ENCODE measurements at places on chromosomes 7 and 10.

DNA sequence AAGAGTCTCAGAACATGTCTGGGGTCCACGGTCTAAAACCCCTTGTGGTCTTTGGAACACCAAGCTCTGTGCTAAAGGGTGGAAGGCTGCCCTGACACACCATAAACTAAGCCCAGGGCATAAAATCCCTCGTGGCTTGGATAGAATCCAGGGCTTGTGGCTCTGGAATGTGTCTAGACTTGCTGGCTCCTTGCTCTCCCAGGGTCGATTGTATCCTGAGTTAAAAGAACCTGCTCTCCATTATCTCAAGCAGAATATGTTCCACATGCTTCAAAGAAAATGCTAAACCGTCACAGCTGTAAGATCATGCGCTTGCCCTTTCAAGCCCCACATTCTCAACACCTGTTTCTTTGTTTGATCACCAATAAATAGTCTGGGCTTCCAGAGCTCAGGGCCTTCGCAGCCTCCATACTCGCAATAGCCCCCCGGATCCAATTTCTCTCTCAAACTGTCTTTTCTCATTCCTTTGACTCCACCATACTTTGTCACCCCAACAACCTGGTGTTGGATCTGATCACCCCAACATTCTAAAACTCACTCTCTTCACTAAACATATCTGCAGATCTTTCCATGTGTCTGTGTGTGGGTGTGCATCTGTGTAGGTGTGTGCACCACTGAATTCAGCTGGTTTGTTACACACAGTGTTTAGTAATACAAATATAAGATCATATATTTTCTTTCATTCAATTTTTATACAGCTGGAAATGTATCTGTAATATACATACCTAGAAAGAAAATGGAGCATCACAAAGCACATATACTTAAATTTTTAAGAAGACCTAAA lies 238.5 kb downstream of the ZMYND11 start:
- no peaks in the 10 kb centered on the region for H3K4me1 ChIP-seq
- H3K36me3 ChIP-seq: no peaks in the 10 kb centered on the region
- H3K27ac ChIP-seq: peak overlapping the region; percentile 11
- no peak overlapping the region for H3K4me3 ChIP-seq
- no peak for DNase-seq

DNA sequence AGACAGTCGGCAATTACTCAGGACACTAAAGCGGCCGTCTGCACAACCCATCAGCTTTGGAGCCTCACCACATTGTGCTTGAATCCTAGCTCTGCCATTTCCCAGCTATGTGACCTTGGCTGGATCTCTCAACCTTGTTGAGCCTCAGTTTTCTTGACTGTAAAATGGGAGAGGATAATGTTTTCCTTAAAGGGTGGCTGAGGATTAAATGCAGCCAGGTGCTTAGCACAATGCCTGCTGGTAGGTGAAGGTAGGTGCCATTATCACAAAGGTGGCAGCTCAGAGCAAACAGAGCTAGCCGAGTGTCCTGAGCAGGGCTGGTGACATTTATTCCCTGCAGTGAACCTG lies 508.5 kb upstream of the ZMIZ1 start:
- no peaks in the 10 kb centered on the region for H3K27me3 ChIP-seq
- no peaks in the 10 kb centered on the region for H3K36me3 ChIP-seq
- no peak for DNase-seq
- no peak overlapping the region for H3K4me3 ChIP-seq
- no peak overlapping the region for H3K27ac ChIP-seq

GRCh38 chr10:47095848-47096612 lies 184.8 kb downstream of the PTPN20 start:
- H3K36me3 ChIP-seq: no peaks in the 10 kb centered on the region
- no peaks in the 10 kb centered on the region for H3K4me1 ChIP-seq
- H3K27me3 ChIP-seq: no peaks in the 10 kb centered on the region

DNA sequence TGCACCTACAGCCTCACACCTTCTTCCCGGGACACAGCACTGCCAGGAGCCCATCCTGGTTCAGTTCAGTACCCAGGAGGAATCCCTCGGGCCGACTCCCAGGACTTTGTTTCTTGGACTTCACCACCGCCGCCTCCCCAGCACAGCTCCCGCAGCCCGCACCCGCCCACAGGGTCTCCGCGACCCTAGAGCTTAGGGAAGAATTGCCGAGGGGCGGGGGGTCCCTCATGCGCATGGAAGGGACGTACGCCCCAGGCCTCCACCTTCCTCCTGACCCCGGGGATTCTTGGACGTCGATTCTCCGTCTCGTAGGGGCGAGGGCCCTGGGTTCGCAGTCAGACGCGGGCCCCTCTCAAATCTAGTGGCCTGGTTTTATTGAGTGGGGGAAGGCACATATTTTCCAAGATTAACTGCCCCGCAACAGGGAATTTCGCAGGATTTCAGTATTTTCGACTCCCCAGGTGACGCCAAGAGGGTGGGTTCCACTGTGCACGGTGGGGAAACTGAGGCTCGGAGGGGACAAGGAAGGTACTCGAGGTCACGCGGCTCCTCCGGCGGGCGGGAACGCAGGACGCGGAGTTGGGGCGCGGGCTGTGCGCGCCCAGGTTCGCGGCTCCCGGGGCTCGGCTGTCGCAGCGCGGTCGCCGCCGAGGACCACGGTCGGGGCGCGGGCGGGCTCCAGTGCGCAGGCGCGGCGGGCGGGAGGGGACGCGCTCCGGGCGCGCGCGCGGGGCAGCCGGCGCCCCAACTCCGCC lies at the start of gene ADCY1:
Gene ADCY1, plus strand, starts transcription at position 708 of the 755 bp plus-strand sequence. CDS start 176 bp downstream, outside the sequence.
- DNase-seq: no peak
- H3K27ac ChIP-seq: no peak within 1 kb of the TSS
- no peaks in the 10 kb centered on the region for H3K4me1 ChIP-seq
- no peaks in the 10 kb centered on the region for H3K36me3 ChIP-seq
- peak within 1 kb of the TSS; percentile 65 for H3K4me3 ChIP-seq
- no peaks in the 10 kb centered on the region for H3K27me3 ChIP-seq

GRCh38 chr7:146647445-146647844 lies 530.8 kb downstream of the CNTNAP2 start:
- H3K27me3 ChIP-seq: no peaks in the 10 kb centered on the region
- no peaks in the 10 kb centered on the region for H3K36me3 ChIP-seq
- no peak for DNase-seq
- H3K27ac ChIP-seq: no peak overlapping the region

DNA sequence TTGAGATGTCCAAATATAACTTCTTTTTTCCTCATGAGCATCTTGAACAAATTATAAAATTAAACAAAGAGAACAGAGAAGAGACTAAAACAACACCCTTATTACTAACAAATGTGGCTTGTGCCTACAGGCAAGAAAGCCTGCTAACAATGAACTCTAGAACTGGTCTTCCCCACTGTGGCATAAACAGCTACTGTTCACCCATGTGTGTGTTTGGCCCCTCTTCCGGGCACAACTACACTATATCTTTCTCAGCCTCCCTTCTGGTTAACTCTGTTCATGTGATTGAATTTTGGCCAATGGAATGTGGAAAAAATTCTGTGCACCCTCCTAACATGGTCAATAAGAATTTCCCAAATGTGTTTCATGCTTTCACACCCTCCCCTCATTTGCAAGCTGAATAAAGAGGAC lies 117.0 kb downstream of the KBTBD2 start:
- H3K27ac ChIP-seq: no peak overlapping the region
- no peaks in the 10 kb centered on the region for H3K4me1 ChIP-seq
- H3K4me3 ChIP-seq: no peak overlapping the region
- no peaks in the 10 kb centered on the region for H3K36me3 ChIP-seq
- DNase-seq: no peak
- H3K27me3 ChIP-seq: no peaks in the 10 kb centered on the region

- no peaks in the 10 kb centered on the region for H3K27me3 ChIP-seq
- peaks cover 47% of the 10 kb centered on the region for H3K4me1 ChIP-seq
- no peak for DNase-seq
- peak overlapping the region; percentile 39 for H3K27ac ChIP-seq
- H3K36me3 ChIP-seq: no peaks in the 10 kb centered on the region
Observed at GRCh38 chr10:97539523-97540200, 32.9 kb upstream of the ANKRD2 start.
